ENCODE measurements at places on chromosomes 2 and 18. TPM values are rescaled to one million over a fixed set of nuclear protein-coding genes. Genes with fewer than 3 reads are reported as not detected.

GRCh38 chr2:55156326-55156725 lies 75.8 kb downstream of the CLHC1 start:
- no peak for DNase-seq

DNA sequence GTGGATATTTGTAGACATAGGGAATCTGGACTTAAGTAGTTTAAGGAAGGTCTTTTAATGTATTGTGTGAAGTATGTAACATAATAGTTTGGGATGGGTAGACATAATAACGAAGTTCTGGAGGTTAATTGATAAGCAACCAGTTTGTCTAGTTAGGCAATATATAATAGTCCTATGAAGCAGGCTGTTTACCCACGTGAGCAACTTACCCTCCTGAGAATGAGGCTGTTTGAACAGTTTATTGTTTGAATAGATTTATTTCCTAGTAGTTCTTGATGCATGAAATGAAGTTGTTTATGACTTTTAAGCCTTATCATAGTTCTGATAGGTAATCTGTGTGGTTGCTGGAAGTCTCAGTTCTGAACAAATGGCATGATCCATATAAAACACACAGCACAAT lies 361.5 kb downstream of the GALNT13 start:
- no peak for DNase-seq

- DNase-seq, result no peak
Measured at GRCh38 chr18:39806525-39806924, 2148.5 kb upstream of the PIK3C3 start.

The BOK gene
- total RNA-seq, result 0.07 TPM

DNA sequence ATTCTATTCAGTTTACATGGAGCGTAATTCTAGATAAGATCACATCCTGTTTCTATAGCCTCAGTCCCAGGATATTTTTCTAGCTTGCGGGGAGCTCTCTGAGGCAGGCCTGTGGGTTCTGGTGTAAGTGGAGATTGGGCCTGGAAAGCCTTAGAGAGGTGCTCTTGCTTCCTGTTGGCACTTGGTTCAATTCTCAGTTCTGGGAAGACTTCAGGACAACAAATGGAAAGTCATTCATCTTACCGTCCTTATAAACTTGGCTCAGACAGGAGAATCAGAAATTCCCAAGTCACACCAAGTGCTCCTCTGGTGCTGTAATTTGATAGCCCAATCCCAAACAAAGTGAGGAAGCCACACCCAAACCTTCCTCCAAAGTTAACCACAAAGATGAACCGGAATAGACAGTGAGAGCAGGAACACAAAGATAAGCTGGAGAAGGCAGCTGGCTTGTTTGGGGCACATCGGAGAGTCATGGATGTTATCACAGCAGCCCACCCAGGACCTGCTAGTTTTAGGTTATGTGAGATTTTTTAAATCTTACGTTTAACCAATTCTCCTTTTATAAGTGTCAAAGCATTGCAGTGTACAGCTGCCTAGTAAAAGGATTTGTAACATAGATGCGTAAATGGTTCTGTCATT lies 144.3 kb upstream of the MAP3K20 start:
- no peak for DNase-seq

GRCh38 chr18:12325726-12326245 lies 17.7 kb downstream of the TUBB6 start:
- DNase-seq, result no peak

- DNase-seq, result no peak
Measured at GRCh38 chr2:13921245-13921644, 711.3 kb upstream of the LRATD1 start.

The CYS1 gene
- total RNA-seq, result not detected

DNA sequence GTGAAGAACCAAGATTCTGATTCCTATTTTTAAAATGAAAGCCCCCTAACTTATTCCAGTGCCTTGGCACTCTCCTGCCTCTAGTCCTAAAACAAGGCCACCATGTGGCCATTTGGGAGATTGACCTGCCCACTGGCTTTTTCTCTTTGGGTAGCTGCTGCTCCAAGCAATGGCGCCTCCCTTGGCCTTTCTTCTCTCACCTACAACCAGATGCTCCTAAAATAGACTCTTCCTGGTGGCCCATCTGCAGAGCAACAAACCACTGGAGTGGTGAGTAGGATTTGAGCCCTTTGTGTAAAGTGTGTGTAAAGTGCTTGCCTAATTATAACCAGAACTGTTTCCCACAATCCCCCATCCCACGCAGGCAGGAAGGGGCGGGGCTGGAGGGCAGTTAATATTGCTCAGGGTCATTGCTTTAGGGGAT lies 114.2 kb downstream of the FHOD3 start:
- DNase-seq, result no peak

The PROKR1 gene
- total RNA-seq, result not detected

- peak; percentile 24 for DNase-seq
Measured at GRCh38 chr2:85053802-85054201, 79.4 kb upstream of the TCF7L1 start.

DNA sequence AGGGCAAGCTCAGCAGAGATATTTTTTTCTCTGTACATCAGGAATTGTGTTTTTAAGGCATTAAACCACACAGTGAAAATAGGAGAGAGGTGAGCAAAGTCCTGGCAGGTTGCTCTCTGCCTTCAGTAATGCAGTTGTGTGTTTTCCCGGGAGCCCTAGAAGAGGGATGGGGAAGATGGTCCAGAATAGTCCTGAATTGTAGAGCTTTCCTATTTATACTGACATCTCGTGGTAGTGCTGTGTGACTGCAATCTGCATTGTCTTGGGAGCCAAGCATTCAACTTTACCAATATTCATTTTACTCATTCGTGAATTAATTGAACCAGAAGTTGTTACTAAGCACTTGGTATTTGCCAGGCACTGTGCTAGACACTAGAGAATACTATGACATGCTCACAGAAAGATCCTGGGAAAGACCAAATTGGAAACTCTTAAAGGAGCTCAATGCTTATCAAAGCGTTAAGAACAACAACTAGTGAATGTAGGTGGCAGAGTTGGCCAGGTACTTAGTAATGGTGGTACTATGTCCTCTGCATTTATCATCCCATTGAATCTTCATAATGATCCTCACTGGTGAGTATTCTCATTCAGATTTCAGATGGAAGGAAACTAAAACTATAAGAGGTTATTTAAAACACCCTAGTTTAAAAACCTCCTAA lies 214.6 kb downstream of the TRIB2 start:
- no peak for DNase-seq

The AGXT gene
- total RNA-seq, result not detected

- no peak for DNase-seq
Measured at GRCh38 chr2:88933980-88934379, 242.5 kb downstream of the RPIA start.

DNA sequence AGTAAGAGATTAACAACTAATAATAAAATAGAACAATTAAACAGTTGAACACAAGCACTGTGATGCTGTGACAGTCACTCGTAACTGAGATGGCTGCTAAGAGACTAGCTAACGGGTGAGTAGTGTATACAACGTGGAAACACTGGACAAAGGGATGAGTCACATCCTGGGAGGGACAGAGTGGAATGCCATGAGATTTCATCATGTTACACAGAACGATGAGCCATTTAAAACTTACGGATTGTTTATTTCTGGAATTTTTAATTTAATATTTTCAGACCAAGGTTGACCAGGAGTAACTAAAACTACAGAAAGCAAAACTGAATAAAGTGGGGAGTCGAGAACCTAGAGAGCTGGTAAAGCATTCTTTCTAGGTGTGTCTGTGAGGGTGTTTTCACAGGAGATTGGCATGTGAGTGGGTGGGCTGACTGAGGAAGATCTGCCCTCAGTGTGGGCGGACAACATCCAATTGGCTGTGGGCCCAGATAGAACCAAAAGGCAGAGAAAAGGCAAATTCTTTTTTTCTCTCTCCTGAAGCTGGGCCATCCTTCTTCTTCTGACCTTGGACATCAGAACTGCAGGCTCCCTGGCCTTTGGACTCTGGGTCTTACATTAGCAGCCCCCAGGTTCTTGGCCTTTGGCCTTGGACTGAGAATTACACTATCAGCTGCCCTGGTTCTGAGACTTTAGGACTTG lies 14.6 kb downstream of the TMSB10 start:
- DNase-seq, result peak; percentile 74

The MSTN gene
- total RNA-seq, result not detected

DNA sequence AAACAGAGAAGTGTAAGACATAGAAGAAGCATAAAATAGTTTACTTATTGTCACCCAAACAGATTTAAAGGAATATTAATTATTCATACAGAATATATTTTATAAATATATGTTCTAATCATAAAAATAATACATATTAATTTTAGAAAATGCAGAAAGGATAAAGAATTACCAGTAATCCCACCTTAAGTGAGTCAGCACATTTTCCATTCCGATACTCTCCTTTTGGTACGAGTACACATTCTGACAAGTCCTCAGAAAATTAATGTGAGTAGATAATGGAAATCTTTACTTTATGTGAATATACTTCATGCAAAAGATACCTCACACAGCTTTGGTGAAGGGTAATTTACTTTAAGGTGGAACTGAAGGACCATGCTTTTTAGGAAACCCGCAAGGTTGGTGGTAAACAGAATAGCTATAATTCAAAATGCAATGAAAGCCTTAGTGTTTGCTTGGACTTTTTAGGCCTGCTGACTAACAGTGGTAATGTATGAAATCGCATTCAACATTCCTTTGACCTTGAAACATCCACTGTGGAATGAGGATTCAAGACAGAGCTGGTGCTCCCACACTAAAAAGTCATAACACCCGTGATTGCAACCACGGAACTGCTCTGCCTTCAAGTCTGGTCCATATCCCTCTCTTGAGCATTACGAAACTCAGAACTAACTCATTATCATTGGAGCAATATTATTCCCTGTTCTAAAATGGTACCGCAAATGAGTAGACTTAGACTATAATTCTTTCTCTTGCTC lies 28.1 kb upstream of the HTR2B start:
- no peak for DNase-seq

DNA sequence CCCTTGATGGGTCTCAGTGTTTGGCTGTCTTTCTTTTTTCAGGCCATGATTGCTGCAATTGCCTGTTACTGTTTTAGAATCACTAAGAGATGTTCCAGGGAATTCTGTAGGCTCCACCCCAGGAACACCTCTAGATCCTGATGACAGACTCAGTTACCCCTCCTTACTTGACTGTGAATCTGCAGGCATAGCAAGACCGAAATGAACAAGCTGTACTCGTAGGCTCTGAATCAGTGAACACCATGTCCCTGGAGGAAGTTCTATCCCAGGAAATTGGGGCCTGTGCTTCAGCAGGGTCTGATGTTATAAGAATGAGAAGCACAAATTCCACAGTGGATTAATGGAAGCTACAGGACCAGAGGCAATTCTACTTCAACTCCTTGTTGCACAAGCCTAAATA lies 148.6 kb downstream of the COPS8 start:
- DNase-seq, result no peak

The NFATC1 gene
- total RNA-seq, result 85.4 TPM

DNA sequence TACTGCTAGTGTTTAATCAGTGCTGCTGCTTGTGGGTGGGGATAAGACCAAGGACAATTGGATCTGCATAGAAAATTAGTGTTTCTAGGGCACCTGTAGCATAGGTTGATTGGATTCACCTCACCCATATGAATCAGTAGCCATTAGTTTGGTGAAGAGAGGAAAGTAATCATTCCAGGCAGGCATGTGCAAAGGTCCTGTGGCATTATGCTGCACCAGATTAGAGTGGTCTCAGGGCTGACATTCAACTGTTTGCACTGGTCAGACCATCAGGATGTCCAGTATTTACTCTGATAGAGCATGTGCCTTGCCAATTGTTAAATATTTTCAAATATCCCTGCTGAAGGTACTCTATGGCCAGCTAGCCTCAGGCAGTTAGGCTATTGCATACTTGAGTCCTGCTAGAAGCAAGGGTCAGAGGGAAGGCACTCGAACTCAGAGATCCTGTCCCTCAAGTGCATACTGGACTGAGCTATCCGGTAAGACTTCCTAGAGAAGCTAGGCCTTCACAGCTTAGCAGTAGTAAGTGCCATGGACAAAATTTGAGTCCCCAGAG lies 64.7 kb downstream of the SKA1 start:
- DNase-seq, result no peak

GRCh38 chr2:119748135-119748534 lies 11.6 kb upstream of the PTPN4 start:
- DNase-seq, result no peak

The SLC9A2 gene
- not detected for total RNA-seq

DNA sequence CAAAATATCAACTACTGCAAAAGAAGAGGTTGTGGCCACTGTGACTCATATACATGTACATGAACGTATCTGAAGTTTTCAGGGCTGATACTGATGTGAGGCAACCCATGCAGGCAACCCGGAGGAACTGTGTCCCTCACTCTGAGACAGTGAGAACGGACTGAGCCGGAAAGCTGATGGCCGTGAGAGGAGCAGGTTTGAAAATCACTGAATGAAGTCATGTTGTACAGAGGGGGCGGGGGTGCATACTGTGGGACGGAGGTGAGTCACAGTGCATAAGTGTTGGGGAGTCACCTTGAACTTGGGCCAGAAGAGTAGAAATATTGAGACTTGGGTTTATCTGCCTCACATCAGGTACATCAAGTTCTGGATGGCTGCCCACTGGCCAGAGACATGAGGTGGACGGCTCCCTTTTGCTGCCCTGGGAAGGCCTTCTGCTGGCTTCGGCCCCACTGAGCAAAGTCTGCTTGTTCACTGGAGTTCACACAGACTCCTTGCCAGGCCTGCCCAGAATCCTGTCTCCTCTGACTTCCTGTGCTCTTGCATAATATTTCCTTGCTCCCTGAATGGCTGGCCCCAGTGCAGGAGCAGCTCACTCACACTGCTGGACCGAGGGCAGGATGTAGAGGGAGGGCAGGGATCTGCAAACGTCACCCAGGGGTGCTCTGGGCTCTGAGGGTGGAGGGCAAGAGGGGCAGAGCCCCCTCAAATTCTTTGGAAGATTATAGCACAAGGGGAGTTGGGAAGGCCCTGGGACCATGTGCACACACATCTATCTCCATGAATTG lies 18.1 kb downstream of the EPAS1 start:
- DNase-seq, result peak; percentile 51

The RNMT gene
- 41.2 TPM for total RNA-seq

GRCh38 chr2:8870441-8870840 lies 33.0 kb upstream of the KIDINS220 start:
- no peak for DNase-seq

DNA sequence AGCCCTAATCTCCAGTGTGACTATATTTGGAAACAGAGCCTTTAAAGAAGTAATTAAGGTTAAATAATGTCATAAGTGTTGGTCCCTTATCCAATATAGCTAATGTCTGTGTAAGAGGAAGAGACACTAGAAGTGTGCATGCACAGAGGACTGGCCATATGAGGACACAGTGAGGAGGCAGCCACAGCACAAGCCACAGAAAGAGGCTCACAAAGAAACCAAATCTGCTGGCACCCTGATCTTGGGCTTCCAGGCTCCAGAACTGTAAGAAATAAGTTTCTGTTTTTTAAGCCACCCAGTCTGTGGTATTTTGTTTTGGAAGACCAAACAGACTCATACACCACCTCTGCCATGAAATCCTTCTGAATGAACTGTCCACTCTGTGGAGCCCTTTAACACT lies 186.4 kb upstream of the SLC39A10 start:
- no peak for DNase-seq

The CDH20 gene
- 0.10 TPM for total RNA-seq

- DNase-seq, result no peak
Measured at GRCh38 chr2:169716238-169716886, 17.3 kb upstream of the KLHL23 start.

- no peak for DNase-seq
Measured at GRCh38 chr2:18514526-18515461, 45.7 kb downstream of the RDH14 start.

The HMSD gene
- total RNA-seq, result 19.5 TPM

GRCh38 chr2:7102826-7103225 lies 185.6 kb downstream of the RNF144A start:
- DNase-seq, result no peak

The CERKL gene
- not detected for total RNA-seq

- DNase-seq, result no peak
Measured at GRCh38 chr2:160308915-160309314, 108.8 kb upstream of the ITGB6 start.

- no peak for DNase-seq
Measured at GRCh38 chr2:173770947-173771678, 194.1 kb downstream of the SP3 start.

Data from activated CD4-positive, alpha-beta memory T cell treated with anti-CD3 and anti-CD28 coated beads for 36 hours (primary cell).